ENCODE measurements at places on chromosomes 2 and 18.

- DNase-seq, result no peak
Observed at GRCh38 chr2:186991766-186992417, 142.9 kb upstream of the ZSWIM2 start.

DNA sequence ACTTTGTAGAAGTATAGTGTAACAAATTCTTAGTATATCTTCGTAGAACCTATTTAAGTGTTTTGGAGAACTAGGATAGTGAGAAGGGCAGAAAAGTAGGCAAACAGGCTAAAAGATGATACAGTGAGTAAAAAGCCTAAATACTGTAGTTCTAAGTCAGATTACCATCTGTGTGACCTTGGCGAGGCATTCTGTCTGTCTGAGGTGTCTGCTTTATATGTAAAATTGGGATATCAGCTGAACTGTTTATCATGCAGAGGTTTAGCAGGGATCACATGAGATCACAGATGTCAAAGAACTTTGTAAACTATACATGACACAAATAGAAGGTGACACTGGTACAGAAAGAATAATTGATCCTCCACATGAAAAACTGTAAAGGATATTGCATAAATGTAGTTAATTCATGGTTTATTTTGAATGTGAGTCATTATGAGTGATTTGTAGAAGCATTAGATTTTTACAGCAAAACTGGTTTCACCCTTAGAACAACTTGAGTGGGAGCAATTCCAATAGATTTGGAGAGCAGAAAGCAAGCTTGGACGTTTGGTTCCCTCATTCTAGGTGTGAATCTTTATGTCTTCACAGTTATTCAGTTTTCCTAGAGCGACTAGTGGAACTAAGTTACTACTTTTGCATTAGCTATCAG, 41.9 kb downstream of the TAF1B start:
- no peak for DNase-seq

DNA sequence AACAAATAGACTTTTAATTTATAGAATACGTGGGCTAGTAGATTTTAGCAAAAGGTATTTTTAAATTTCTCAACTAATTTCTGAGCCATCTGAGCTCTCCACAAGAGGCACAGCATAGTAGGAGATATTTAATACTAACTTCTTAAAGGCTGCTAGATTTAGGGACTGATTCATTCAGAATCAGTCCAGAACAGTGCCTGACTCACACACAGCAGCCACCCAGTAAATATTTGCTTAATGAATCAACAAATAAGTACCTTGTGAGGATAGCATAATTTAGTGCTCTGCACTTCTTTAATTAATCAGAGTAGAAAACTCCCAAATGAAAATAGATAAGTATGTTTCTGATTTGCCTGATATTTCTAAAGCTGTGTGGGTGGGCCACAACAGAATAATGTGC, 35.6 kb upstream of the SYT4 start:
- no peak for DNase-seq

DNA sequence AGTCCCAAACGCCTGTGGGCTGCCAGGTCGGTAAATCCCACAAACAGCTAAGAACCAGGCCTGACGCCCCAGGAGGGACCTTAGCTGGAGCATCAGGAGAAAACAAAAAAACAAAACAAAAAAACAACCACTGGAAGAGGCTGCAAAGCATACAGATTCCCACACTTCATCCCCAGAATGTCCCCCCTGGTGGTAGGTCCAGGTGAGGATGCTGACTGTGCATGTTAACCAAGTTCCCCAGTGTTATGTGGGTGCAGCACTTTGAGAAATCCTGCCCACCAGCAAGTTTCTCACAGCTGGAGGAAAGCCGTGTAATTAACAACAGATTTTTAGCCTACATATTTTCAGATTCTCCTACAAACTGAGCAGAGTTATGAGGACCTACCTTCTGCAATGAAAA, 15.1 kb downstream of the ST3GAL5 start:
- DNase-seq, result no peak

DNA sequence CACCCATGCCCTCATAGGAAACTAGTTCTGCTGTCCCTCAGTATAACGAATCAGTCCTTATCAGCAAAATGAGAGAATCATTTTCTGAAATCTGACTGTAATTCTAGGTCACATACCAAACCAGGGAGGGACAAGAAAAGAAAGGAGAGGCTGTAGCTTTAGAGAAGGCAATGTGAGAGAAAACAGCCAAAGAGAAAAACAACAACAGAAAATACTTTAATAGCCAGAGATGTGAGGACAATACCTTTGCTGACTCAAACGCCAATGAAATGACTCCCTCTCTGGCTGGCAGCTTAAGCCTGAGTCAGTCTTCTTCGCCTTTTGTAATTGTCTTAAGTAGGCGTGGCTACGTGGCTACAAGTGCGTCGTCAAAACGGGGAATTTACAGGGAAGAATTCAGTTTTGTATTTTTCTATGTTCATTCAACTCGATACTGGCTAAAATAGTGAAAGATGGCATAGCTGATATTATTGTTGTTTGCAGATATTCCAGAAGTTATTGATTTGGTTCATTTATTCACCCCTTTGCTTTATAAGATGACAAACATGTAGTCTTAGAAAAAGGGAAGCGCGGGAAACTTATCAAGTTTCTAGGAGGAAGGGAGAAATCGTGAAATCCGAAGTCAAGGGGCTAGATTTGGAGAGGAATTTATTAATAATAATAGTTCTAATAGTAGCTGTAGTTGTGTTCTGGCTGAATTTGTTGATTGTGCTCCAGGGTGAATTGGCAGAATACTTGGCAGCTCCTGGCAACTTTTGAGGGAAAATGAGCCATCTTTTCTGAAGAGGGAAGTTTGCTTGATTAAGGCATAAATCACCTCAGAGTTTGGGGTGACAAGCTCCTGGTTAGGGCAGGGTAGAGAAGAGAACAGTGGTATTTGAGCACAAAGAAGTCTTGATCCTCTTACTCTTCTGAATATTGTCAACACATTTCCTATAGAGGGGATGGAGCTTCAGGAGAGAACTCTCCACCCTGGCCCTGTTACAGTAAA, at the start of gene IL1A:
Gene IL1A, minus strand, starts transcription at position 295 of the 991 bp plus-strand sequence. CDS start 723 bp downstream, outside the sequence.
- no peak for DNase-seq

DNA sequence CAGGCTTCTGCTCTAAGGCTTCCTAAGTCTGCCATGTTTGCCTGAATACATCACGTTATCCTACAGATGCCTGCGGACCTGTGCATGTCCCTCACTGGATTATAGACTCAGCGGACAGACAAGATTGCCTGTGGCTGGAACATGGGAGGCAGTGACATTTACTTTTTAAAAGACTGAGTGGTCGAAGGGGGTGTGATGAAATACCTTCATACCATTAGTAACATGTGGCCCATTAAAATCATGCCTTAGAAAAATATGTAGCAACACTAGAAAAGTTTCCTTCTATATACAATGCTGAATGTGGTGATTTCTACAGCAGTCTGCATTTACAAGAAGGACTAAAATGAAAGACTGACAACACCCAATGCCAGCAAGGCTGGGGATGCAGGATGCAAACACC, 154.4 kb downstream of the ASB1 start:
- no peak for DNase-seq

GRCh38 chr2:6423157-6423556, 442.6 kb downstream of the CMPK2 start:
- DNase-seq, result no peak

- DNase-seq, result no peak
Observed at GRCh38 chr18:62211325-62211828, 24.3 kb downstream of the RELCH start.

DNA sequence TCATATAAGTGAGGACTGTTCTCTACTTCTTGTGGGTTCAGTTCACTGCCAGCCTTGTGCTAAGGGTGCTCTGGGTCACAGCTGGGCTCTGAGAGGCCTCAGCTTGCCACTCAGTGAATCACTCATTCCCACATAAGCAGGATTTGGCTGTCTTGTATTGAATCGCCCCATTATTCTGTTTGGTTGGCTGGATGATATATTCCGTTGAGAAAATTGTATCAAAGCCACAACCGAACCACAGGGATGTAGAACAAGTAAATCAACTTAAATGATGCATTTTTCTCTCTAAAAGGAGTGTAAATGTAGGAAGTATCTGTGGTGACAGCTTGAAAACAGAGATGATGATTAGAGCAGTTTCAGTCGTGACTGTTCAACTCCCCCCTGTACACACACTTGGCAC, 39.6 kb downstream of the TTC39C start:
- peak; percentile 36 for DNase-seq

GRCh38 chr2:104932243-104932642, 78.3 kb downstream of the POU3F3 start:
- DNase-seq, result no peak

- DNase-seq, result no peak
Observed at GRCh38 chr2:146874260-146874658, 970.6 kb upstream of the ACVR2A start.

DNA sequence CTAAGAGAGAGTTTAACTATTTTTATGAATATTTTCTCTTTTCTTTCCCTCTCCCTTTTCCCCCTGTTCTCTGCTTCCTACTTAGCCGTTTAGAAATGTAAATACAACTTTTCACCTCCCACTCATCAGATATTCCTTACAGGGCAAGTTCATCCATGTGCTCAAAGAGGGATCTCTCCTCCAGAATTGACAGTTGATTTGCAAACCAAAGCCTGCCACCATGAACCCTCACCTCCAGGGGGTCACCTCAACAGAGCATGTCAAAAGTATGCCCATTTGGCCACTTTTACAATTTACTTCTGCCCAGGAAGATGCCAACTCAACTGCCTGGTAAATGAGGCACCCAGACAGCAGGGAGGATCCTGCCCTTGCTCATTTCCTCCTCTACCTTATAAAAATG, 149.2 kb upstream of the GYPC start:
- no peak for DNase-seq

DNA sequence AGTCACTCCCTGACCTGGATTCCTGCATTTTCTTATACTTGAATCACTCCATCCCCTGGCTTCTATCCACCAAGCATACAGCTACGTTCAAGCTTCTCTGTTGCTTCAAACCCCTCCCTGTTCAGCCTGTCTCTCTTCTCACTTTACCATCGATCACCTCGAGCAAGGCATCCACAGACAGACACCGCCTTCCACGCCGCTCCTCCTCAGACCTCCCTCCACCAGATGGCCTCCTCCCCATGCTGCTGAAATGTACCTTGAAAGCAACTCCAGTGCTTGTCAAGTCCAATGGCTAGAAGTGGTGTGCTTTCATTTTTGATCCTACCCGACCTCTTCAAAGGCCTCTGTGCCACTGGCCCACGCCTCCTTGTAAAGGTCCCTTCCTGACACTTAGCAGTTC, 131.3 kb upstream of the ACAA2 start:
- DNase-seq, result no peak

Data from activated naive CD8-positive, alpha-beta T cell treated with anti-CD3 and anti-CD28 coated beads, Interleukin-2, amount 50 U/mL, for 24 hours (primary cell).